ENCODE measurements at places on chromosomes 7 and 10. TPM values are rescaled to one million over a fixed set of nuclear protein-coding genes. Genes with fewer than 3 reads are reported as not detected.

DNA sequence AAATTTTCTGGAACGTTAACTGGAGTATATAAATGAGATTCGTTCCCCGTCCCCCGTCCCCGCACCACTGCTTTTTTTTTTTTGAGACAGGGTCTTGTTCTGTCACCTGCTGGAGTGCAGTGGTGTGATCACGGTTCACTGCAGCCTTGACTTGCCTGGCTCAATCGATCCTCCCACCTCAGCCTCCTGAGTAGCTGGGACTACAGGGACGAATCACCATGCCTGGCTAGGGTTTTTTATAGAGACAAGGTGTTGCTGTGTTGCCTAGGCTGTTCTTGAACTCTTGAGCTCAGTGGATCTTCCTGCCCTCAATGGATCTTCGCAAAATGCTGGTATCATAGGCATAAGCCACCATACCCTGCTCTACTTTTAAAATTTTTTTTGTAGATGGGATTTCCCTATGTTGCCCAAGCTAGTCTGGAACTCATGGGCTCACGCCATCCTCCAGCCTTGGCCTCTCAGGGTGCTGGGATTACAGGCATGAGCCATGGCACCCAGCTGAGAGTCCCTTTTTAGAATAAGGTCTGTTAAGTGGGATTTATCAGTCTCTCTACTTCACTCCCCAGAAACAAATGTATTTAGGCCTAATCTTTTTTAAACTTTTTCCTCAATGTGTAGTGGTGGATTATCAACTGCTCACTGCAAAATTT is 122.9 kb downstream of the LYZL1 start:
- DNase-seq, result no peak

DNA sequence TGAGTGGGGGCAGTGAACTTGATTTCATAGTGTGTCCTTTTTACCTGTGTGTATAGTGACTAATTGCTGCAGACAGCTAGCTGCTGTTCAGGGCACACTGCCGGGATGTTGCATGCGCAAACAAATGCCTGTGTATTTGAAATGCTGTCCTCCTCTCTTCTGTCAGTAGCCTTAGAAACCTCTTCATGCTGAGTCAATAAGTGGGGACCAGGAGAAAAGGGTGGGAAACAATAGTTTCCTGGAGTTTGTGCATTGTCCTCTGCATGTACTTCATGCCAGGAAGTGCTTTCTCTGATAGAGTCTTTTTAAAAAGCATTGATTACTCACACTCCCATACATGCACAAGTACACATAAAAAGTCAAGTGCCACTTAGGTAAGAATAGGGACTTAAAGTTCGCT is 1183.7 kb upstream of the CELF2 start:
- no peak for DNase-seq

GRCh38 chr7:107982918-107983389 is 20.0 kb downstream of the LAMB1 start:
- no peak for DNase-seq

GRCh38 chr10:90745565-90745964 is 112.3 kb downstream of the HTR7 start:
- no peak for DNase-seq

DNA sequence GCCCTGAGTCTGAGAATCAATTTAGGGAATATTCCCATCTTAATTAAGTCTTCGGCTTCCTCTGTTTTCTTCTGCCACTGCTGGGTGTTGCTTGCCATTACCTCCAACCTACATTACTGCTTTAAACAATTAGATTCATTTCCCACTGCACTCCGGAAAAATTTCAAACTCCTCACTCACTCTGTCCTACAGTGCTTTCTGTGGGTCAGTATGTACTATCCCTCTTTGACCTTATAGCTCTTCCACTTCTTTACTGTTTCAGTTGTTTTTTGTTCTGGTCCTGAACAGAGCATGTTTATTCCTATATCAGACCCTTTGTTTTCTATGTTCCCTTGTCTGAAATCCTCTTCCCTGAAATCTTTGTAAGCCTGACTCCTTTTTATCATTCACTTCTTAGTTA is 160.6 kb downstream of the MAGI2 start:
- no peak for DNase-seq

- no peak for DNase-seq
These were observed 54.1 kb downstream of the SLIT1 start for GRCh38 chr10:97131666-97132065.

DNA sequence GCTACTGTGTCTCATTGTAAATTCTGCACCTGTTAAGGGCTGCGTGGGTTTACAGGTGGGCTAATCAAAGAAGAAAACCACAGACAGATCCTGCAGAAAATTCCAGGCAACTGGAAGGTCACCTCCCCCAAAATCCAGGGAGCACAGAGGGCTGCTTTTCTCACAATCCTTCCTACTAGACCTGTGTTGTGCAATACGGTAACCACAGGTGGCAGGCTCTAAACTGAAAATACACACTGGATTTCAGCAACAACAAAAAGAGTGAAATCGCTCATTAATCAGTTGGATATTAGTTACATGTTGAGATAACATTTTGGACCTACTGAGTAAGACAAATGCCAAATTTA is 83.2 kb downstream of the SLC16A9 start:
- DNase-seq, result no peak

DNA sequence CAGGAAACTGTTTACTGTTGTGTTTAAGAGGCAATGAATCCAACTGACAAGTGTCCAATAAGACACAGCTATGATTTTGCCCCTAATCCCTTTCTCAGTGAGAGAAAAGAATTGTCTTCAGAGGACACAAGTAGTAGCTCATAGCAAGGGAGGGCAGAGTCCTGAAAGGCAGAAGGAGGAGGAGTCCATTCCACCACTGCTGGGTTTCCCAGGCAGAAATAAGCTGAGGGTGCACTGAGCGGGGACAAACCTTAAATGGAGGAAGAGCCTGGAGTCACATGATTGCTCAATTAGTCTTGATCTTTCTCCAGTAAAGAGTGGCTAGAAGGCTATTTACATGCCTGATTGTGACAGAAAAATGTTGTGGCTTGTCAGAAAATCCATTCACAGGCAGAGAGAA is 573.8 kb downstream of the POM121L12 start:
- DNase-seq, result no peak

DNA sequence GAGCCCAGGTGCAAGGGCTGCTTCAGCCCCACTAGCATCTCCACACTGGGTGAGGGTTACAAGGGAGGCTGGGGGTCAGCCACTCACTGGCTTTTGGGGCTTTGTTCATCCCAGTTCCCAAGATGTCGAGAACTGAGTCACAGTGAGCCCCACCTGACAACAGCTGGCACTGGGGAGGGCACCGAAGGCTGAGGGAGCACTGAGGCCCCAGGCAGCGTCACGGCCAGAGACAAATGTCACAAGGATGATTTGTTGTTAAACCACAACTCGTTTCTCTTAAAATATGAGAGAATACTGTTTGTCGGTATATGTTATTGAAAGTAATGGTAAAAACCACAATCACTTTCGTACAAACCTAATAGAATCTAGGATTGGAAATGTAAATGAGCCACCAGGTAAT is 219.9 kb downstream of the CELF2 start:
- no peak for DNase-seq

- DNase-seq, result peak; percentile 54
These were observed 624.8 kb upstream of the FZD8 start for GRCh38 chr10:36266923-36267322.

DNA sequence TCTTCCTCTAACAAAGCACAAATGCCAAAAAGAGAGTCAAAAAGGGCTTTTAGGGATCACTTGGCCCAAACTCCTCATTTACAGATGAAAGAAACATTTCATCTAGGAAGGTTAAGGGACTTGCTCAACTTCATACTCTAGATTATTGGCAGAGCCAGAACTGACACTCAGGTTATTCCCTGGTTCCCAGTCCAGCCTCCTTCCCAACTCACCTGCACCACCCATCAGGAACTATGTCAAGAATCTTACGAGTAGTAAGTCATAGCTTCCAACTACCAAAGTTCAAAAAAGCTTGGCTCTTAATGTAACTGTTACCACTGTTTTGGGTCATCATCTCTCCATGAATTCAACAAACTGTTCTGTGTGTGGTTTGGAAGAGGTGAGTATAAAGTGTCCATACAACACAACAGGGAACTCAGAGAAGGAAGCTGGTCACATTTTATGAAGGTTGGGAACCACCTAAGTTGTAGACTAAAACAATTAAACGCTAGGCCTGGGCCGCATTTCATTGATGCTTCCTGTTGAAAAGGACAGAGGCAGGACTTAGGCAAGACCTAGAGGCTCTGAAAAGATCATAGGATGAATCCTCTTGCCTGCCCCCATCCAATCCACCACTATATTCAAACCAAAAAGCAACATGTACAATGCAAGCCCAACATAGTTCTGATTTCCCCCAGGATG is 9.1 kb downstream of the PIK3AP1 start:
- DNase-seq, result no peak

- DNase-seq, result no peak
These were observed 90.4 kb downstream of the BMS1 start for GRCh38 chr10:42872865-42873435.

DNA sequence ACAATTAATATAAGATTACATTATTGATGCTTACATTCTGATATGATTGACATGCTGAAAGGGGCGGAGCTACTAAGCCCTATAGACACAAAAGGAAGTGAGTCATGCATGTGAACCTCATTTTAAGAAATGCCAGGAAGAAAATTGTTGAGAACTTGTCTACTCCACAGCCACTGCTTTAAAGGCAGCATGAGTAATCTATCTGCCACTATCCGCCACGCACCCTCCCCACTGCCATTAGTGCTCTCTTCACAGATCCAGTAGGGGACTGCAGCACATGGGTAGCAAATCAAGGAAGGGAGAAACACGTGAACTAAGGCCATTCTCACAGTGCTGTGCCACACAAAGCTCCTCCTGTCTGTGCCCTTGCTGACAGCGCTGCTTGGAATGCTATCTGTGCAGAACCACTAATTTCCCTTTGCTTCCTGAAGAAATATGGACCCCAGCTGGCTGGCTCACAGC is 524.8 kb downstream of the GRM8 start:
- DNase-seq, result peak; percentile 81

GRCh38 chr10:188546-188945 is 53.3 kb downstream of the ZMYND11 start:
- DNase-seq, result no peak

GRCh38 chr10:119029613-119030420 is at the start of gene NANOS1:
TSS of gene NANOS1 (plus strand) at chr10:119029714. CDS start at chr10:119029802, 88 bp downstream.
- DNase-seq, result no peak

DNA sequence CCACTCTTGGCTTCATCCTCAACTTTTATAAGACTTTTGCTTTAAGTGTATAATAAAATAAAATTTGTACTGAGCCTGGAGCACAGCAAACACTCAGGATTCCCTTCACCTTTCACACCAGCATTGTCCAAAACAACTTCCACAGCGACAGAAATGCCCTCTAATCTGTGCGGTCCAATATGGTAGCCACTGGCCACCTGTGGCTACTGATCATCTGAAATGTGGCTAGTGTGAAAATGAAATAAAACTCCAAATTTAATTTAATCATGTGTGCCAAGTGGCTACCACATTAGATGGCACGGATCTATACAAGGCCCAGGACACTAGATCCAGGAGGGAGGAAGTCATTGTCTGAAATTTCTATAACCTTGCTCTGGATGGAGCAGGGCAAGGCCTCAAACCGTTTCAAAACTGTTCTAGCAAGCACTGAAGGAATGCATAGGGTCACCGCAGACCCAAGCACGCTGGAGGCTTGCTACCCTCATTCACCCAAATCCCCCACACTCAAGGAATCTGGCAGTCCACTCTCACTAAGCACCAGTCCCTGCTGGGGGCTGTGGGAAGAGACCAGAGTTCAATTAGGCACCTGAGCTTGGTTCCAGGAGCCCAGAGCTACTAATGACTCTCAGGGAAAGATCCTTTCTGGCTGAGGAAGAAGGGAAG is 6.3 kb upstream of the MYO1G start:
- DNase-seq, result no peak

- no peak for DNase-seq
These were observed 19.4 kb downstream of the AHCYL2 start for GRCh38 chr7:129244220-129244619.

GRCh38 chr7:67547183-67547907 is 550.7 kb downstream of the TYW1 start:
- DNase-seq, result no peak

DNA sequence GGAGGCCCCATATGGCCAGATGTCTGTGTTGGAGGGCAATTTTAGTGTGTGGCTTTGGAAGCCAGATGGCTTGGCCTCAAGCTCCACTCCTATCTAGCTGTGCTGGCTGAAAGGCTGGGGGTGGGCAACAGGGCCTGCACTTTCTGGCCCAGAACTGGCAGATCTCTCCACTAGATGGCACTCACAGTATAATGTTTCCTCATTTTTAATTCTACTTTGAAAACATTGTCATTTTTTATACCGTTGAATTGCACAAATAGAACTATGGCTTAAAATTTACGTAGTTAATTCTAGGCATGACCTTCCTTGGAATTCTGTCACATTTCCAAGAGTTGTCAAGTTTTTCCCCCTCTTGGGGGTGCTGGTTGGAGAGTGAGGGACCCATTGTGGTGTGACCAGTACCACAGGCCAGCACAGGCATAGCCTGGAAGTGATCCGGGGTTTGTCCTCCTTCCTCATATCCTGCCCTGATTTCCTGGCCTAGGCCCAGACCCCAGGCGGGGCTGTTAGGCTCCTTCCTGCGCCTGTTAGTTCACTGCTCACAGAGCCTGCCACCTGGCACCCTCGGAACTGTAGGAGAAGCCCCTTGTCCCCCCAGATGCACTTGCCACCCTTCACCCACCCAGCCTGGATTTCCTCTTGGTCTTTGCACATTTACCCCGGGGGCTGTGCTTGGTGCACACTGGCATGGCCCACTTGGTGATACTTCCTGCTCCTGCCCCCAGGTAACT is 52.8 kb downstream of the ARHGAP22 start:
- no peak for DNase-seq

GRCh38 chr7:152667958-152668357 is 8.0 kb downstream of the XRCC2 start:
- DNase-seq, result no peak

- DNase-seq, result peak; percentile 40
These were observed 58.5 kb downstream of the LGI1 start for GRCh38 chr10:93816123-93816747.

The SFRP5 gene
- total RNA-seq, result not detected

The SLC26A5 gene
- not detected for total RNA-seq
